ENCODE measurements at places on chromosomes 11 and 22.

DNA sequence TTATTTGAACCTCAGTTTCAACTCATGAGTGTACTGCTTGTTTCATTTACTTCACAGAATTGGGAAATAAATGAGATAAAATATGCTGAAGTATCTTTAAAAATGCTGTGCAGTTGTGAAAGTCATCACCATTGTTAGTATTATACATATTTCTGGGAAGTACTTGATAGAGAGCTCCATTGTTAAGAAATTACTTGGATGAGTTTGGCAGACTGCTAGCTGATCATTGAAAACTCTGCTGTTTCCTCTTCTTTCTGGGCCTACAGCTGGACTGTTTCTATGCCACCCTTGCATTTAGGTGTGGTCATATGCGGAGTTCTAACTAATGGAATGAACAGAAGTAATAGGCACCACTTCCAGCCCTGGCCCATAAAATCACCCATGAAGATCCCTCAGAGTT, 10.0 kb downstream of the SIK2 start:
- DNase-seq: no peak

DNA sequence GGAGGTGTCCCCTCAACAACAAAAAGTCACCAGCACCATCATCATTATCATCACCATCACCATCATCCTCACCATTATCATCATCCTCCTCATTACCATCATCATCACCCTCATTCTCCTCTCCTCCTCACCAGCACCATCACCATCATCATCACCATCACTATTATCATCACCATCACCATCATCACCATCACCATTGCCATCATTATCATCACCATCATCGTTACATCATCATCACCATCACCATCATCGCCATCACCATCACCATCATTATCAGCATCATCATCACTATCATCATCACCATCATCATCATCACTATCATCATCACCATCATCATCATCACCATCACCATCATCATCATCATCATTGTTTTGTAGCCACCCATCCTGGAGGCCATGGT, 212.6 kb downstream of the MN1 start:
- DNase-seq: no peak

- no peak for DNase-seq
Measured at GRCh38 chr11:129699711-129700304, 115.8 kb upstream of the TMEM45B start.

DNA sequence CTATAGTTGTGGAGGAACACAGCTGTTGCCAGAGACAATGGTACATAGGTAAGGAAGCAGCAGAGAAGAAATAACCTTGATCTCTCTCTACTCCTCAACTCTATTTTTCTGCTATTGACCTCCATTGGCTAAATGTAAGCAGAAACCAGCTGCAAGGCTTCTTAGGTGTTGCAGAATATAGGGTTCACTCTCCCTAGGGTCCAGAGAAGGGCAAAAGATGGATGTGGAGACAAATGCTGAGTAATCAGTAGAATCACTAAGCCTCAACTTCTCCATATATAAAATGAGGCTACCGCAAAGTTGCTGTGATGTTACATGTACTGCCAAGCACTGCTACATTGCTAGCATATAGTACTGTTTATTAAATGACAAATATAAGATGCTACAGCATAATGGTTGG, 120.6 kb downstream of the PDE3B start:
- DNase-seq: no peak

GRCh38 chr11:59746111-59746510, 9.1 kb upstream of the STX3 start:
- DNase-seq: no peak
